ENCODE measurements at places on chromosomes 11 and 22.

DNA sequence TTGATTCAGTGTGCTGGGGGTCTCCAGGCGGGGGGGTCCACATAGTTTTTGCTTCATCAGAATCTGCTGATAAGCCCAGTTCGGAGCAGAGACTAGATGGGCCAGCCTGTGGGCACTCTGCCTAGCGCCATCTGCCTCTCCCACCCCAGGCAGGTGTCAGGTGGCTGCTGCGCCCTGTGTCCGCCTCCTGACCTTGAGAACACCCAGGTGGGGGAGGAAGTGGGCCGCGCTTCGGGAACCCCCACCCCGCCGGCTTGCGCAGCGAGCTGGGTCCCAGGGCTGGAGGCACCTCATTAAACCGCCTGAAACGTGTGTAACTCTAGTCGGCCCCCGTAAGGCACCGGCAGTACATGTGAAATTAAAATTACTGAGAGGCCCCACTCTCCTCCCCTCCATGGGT is 113.6 kb downstream of the KCNQ1 start:
- no peak for DNase-seq

DNA sequence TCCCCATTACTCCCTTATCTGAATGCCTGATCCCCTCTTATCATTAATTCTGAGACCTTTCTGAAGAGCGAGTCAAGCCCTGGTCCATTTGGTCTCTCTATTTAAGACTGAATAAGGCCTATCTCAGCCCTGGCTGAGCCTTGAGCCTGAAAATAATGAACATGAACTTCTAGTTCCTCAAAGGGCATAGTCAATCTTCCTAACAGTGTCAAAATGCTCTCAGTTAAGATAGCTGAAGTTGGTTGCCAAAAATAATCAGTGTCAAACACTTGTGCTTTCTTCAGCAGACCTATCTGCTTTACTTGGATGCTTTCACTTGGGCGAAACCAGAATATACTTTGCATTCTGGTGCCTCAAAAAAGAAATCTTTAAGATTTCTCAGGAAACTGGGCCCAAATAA is 42.6 kb upstream of the PPP2R1B start:
- DNase-seq = no peak

- peak; percentile 6 for DNase-seq
Measured at GRCh38 chr11:23564370-23564769, 704.1 kb upstream of the CCDC179 start.

DNA sequence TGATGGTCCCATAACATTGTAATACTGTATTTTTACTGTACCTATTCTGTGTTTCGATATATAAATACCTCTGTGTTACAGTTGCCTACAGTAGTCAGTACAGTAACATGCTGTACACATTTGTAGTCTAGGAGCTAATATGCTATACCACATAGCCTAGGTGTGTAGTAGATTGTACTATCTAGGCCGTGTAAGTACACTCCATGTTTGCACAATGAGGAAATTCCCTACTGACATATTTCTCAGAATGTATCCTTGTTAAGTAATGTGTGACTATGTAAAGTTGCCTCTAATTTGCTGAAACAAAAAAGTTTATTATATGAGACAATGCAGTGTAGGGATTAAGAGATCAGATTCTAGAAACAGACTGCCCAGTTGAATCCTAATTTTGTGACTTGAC is 21.3 kb downstream of the CAPRIN1 start:
- no peak for DNase-seq

DNA sequence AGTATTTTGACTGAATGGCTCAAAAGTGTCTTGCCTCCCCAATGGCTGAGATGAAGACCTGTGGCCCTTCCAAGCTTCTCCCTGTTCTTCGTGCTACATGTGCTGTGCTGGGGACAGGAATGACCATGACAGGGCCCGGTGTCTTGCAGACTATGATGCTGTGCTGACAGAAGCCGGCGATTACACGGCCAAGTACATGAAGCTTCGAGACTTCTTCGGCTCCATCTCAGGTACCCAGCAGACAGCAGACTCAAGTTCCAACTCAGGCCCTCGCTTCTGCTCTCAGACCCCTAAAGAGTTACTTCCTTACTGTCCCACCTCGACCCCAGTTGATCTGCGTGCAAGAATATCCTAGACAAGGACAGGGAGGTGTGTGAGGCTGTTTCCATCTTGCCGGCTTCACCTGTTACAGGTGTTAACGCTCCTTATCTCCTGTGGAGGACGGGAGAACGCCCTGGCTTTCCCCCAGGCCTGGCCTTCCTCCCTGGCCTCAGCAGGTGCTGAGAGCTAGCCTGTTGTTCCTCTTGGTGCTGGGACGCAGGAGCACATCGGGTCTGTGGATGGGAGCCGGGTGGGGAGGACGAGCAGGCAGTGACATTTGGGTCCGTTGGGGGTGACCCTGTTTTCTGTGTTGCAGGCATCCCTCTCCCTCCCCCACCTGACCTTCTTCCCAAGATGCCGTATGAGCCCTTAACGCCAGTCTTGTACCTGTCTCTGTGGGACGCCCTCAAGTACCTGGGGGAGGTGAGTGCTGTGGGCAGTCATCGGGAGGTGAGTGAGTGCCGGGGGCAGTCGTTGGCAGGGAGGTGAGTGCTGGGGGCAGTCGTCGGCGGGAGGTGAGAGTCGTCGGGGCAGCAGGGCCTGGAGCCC is 38.1 kb downstream of the GLB1L2 start:
- no peak for DNase-seq

- DNase-seq = no peak
Measured at GRCh38 chr22:49406879-49407587, 420.6 kb downstream of the BRD1 start.

GRCh38 chr11:132977241-132977640 is 555.1 kb downstream of the OPCML start:
- no peak for DNase-seq

GRCh38 chr11:126355324-126355925 is at the start of gene ST3GAL4:
TSS of gene ST3GAL4 (plus strand) at chr11:126355686. CDS start at chr11:126406156, 50,470 bp downstream.
- peak; percentile 85 for DNase-seq

GRCh38 chr22:27526901-27527300 is 274.7 kb downstream of the MN1 start:
- DNase-seq = no peak

Measured in NCI-H146 (cell line).